ENCODE measurements at places on chromosomes 13 and 19. TPM values are rescaled to one million over a fixed set of nuclear protein-coding genes. Genes with fewer than 3 reads are reported as not detected.

Gene ZNF285
- 0.64 TPM for total RNA-seq

Gene CYP2A6
- total RNA-seq: 0.24 TPM

Gene IGFL1
- 20.2 TPM for total RNA-seq

Gene CEACAM8
- not detected for total RNA-seq

Gene PRR22
- total RNA-seq: 1.8 TPM

Gene UBAC2
- total RNA-seq: 59.4 TPM

Gene UBE2L5
- total RNA-seq: not detected

Gene PRR36
- 0.04 TPM for total RNA-seq

GRCh38 chr13:108943842-108944241 lies 314.4 kb downstream of the MYO16 start:
- no peak for ATAC-seq

GRCh38 chr13:113842336-113843062 lies 21.4 kb downstream of the GAS6 start:
- ATAC-seq: no peak

DNA sequence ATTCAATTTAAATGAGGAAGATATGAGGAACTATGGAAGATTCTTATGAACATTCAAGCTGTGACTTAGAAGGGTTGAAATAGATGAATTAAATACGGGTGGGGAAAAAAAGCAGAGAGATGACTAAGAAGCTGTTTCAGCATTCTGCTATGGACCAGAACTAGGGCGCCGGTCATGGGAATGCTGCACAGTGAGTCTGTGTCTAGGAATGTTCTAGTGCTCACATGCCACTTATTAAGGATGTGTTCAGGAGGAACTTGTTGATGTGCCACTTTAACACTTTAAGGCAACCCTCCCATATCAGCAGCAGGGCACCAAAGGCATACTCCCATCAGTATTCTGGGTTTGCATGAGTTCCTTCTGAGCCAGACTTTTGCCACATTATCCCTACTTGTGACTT lies 152.1 kb downstream of the POSTN start:
- peak; percentile 57 for ATAC-seq

DNA sequence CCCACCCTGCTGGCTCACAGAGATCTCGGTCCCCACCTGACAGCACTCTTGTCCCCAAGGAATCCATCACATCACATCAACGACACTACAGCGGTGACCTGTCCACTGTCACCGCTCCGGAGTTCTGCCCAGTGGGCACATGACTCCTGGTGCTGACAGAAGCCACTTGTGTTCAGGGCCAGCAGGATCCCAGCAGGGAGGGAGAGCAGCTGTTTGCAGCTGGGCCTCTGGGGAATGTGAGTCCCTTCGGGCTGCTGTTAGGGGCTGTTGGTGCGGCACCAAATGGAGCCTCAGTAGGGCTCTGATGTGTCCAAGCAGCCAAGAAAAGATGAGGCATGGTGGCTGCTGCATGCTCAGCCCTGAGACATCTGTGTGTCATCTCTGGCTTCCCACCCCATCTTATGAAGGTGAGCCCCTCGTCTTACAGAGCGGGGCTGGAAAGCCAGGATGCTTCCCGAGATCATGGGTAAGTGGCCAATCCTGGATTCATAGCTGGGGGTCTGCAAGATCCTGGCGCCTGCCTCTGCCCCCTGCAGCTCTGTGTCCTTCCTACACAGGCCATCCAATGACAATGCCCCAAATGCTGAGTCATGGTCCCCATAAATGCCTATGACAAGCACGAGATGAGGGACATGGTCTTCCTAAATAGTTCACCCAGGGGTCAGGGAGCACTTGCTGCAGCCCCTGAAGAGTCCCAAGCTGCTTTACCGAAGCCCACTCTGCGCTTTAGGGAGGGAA lies 56.0 kb downstream of the F2RL3 start:
- ATAC-seq: no peak

GRCh38 chr13:82439159-82439904 lies 1442.9 kb downstream of the SLITRK1 start:
- no peak for ATAC-seq

DNA sequence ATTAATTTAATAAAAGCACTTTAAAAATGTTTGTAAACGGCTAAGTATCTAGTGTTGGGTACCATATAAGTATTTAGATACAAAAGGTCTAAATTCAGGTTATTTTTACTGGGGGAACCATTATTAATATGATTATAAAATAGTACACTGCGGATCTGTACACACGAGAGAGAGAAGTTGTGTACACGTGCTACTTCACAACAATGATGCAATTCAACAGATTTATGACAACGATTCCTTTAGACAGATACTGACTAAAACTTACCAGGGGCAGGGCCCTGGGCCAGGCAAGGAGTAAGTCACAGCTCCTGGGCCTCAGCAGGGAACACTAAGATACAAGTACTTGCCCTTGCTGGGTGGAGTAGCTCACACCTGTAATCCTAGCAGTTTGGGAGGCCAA lies 29.1 kb upstream of the TPTE2 start:
- no peak for ATAC-seq

- ATAC-seq: no peak
These were observed 524 bp downstream of the PRKCG start for GRCh38 chr19:53882391-53883050.

DNA sequence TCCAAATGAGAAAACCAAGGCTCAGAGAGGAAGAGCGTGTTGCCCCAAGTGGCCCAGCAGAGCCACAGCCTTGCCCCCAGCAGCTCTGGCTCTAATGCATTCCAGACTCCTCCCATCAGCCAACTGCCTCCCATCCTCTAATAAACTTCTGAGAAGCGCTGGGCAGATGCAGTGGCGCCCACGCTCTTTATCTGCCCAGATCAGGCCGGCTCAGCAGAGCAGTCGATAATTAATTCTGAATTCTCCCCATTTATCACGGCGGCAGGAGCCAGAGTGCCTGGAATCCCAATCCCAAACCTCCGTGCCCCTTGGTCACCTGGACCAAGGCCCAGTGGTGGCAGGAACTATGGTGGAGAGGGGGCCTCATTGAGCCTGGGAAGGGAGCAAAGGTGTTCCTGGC lies 13.9 kb downstream of the TINCR start:
- ATAC-seq: no peak

DNA sequence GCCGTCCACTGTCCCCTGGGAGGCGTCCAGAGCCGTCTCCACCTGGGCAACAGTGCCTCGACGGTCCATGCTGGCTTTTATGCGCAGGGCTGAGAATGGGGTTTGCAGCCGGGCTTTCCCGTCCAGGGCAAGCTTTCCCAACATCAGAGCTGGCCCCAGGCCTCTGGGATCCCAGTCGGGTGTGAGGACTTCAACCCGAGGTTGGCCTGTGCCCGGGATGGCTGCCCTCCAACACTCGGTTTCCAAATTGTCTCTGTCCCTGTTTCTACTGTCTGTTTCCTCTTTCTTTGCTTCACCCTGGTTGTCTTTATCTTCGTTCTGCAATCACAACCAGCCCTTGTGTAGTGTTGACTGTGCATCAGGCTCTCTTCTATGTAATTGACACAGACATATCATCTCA lies at the start of gene IFNL4:
Gene IFNL4 (minus strand): TSS at position 51 of the 400 bp plus-strand sequence.
- ATAC-seq: no peak

- ATAC-seq: no peak
These were observed 193.2 kb downstream of the IRS2 start for GRCh38 chr13:109593230-109593629.

- ATAC-seq: no peak
These were observed 3.9 kb downstream of the MBNL2 start for GRCh38 chr13:97226013-97226412.

All from esophagus mucosa (tissue), 1 donor.